ENCODE measurements at places on chromosomes 1 and 21. TPM values are rescaled to one million over a fixed set of nuclear protein-coding genes. Genes with fewer than 3 reads are reported as not detected.

Gene RNF187
- 143 TPM for total RNA-seq

GRCh38 chr1:19138331-19138730 is 71.7 kb downstream of the UBR4 start:
- DNase-seq = no peak

- DNase-seq = no peak
Observed at GRCh38 chr1:59328353-59328752, 31.5 kb downstream of the FGGY start.

Gene FMO3
- 0.13 TPM for total RNA-seq

Gene ZYG11A
- 0.27 TPM for total RNA-seq

DNA sequence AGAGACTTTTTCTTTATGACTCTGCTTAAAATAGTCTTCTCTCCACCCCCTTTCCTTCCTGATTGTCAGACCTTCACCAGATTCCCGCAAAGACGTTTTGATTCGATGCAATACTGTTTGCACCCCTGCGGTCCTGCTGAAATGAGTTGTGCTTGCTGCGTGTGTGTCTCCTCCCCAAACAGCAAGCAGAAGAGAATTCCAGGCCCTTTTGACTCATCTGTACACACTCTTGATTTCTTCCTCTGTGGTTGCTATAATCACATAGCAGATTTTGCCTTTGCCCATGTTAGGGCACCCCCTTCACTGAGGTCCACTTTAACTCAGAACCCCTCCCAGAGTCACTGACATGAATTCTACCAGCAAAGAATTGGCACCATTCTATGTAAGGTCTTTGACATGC is 136.5 kb downstream of the ZZZ3 start:
- peak; percentile 70 for DNase-seq

GRCh38 chr1:73401666-73402065 is 796.3 kb downstream of the LRRIQ3 start:
- no peak for DNase-seq

Gene ESPN
- total RNA-seq = not detected

DNA sequence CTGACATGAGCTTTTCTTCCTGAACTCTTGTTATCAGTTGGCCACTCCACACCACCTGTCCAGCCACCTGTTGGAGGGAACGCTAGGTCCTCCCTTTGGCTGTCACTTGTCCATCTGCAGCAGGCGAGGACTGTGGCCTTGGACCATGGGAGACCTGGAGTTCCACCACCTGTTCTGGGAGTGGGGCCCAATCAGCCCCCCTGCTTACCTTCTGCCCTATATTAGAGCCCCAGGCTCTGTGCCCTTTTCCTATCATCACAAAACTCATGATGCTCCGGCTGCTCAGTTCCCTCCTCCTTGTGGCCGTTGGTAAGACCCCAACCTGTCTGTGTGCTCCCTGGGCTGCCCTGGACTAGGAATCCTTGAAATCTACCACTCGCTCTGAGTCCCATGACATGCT is at the start of gene CELA3A:
Gene CELA3A, plus strand, starts transcription at position 249 of the 400 bp plus-strand sequence. Its CDS starts 18 bp downstream, at position 267.
- no peak for DNase-seq

DNA sequence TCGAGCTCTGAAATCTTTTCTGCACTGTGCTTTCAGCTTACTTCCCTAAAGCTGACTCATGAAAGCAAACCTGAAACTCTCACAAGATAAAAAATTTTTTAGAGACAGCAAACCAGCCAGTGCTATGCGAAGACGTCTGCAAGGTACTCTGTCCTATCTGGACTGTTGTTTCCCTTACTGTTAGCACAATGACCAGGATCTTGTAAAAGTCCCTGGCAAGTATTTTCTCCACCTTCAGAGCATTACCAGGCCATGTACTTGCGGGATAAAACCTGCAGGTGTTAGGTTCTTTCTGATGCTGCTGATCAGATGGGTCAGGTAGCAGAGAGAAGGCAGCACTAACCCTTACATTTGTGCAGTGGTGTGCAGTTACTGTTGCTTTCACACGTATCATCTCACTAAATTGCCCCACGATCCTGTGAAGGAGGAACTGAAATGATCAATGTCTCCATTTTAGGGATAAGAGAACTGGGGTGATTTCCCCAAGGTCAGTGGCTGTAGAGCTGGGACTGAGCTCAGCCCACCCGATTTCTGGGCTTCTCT is 56.6 kb downstream of the PLXNA2 start:
- no peak for DNase-seq

Gene PRDM16
- total RNA-seq = not detected

GRCh38 chr1:160755911-160756848 is 17.1 kb downstream of the SLAMF7 start:
- no peak for DNase-seq

GRCh38 chr1:205344066-205344928 is 12.4 kb downstream of the KLHDC8A start:
- DNase-seq = no peak

- no peak for DNase-seq
Observed at GRCh38 chr1:167644551-167644950, 14.5 kb downstream of the RCSD1 start.

DNA sequence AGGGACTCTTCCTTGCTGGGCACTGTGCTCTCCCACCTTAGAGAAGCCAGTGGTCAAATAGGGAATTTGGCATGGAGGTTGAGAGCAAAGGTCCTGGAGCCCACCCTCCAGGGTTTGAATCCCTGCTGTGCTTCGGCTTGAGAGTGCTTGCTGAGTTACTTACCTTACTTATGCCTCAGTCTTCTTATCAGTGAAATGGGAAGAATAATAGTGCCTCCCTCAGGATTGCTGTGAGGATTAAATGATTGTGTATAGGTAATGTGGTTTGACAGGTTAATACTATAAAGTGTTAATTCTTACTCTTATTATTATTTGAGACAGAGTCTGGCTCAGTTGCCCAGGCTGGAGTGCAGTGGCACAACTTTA is 79.2 kb downstream of the HHAT start:
- no peak for DNase-seq

DNA sequence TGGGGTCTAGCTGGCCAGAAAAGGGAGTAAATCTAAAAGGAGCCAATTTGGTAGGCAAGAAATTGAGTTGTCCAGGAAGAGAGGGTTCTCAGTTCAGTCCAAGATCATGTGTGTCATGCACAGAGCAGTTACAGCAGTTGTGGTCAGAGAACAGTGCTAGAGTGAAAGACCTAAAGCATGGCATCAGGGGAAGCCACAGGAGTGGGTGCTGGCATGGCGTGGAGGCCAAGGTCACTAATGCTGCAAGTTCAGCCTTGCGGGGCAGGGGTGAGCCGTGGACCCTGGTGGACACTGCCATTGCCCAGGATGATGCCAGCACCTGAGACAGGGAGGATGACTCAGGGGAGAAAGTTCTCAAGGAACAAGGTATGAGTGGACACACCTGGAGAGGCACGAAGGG is 16.6 kb upstream of the TMEM125 start:
- no peak for DNase-seq

Gene SIM2
- not detected for total RNA-seq

DNA sequence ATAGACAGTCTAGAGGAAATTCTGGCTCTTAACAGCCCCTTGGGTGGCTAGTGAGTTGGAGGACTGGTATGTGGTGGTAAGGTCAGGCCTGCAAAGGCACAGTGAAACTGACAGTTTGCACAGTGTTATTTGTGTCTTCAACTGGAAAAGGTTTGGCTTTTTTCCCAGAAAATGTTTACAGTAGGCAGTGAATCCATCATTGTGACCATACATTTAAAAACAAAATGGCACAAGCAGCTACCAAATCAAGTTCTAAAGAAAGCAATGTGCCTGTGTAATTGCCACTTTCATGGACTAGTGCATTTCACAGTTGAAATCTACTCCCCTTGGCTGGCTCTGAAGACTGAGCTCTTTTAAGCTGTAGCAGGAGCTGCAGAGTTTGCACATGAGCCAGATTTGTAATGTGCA is 24.8 kb downstream of the ATPAF1 start:
- DNase-seq = peak; percentile 94

GRCh38 chr1:199629624-199630023 is 397.9 kb upstream of the NR5A2 start:
- no peak for DNase-seq

DNA sequence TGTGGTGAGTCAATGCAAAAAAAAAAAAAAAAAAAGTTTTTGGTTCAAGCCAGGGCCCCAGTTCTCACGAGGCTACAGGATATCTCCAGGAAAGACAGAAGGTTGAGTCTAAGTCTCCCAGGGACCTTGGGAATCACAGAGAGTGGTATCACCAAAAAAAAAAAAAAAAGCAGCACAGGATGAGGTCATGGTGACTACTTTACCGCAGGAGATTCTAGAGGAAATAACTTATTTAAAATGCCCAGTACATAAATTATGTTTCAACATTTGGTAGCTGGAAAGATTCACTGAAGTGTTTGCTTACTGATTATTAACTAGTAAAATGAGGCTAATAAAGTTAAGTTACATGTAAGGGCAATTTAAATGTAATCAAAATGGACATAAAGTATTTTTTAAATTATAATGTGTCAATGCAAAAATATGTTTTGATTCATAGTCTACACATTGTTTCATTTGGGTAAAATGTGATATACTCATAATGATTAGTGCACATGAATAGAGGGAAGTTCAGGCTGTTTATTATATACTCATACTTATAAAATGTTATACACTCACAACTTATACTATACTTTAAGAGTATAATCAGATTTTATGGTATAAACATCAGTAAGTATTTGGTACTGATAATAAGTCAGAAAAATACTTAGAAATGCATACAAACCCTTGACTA is 84.1 kb downstream of the PLPPR5 start:
- DNase-seq = peak; percentile 76

GRCh38 chr1:84145068-84145467 is 997 bp downstream of the PRKACB start:
- DNase-seq = no peak

- peak; percentile 3 for DNase-seq
Observed at GRCh38 chr1:81801651-81802456, 1.1 kb downstream of the ADGRL2 start.

- peak; percentile 67 for DNase-seq
Observed at GRCh38 chr1:19704247-19705113, 39.8 kb downstream of the HTR6 start.

DNA sequence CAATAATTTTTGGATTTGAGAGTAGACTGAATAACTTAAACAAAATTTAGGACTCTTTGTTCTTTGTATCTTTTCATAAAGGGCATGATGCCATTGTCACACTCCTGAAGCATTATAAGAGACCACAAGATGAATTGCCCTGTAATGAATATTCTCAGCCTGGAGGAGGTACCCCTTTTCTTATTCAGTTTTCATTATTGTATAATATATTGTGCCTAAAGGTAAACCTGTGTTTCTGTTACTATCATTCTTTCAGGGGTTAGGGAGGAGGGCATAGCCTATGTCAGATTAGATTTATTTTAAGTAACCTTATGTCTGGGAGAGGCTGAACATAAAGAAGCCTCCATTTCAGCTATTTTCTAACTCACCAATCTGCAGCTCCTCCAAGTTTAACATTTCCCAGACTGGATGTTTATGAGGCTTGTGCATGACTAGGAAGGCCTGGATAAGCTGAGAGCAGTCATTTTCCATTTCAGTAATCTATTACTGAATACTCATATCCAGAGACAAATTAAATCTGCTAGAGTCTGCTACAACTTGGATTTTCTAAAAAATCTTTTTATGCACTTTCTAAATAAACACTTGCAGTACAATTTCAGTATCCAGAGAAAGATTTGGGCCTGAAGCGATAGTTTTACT is 132.1 kb downstream of the TNNI3K start:
- no peak for DNase-seq

DNA sequence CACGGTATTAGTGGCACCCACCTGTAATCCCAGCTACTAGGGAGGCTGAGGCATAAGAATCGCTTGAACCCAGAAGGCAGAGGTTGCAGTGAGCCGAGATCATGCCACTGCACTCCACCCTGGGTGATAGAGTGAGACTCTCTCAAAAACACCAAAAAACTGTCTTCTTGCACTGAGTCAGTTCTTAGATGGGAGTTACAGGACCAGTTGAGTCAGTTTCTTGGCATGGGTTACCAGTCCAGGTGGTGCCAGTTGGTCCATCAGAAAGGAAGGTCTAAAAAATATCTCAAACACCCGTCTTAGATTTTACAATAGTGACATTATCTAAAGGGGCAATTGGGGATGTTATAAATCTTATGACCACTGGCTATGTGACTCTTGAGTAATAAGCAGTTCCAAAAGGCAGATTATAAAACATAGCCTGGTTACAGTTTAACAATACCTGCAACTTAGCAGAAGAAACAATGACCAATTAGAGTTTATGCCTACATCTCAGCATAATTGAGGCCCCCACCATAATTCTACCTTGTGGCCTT is 206.9 kb upstream of the FGGY start:
- no peak for DNase-seq

- DNase-seq = no peak
Observed at GRCh38 chr1:82299656-82300055, 498.9 kb downstream of the ADGRL2 start.

Gene REN
- total RNA-seq = 0.15 TPM

DNA sequence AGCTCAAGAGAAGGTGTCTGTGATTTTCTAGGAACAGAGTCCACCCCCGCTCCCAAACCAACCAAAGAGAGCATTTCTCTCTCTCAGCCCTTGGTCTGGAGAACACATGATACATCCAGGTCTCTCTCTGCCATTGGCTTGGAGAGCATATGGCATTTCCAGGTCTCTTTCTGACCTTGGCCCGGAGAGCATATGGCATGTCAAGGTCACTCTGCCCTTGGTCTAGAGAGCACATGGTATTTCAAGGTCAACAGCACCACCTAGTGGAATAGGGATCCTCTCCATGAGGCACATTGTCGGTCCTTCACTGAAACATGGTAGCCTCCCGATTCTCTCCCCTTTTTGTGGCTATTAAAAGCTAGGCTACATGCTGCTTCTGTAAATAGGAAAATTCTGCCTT is 437.7 kb upstream of the OLFM3 start:
- DNase-seq = peak; percentile 16

DNA sequence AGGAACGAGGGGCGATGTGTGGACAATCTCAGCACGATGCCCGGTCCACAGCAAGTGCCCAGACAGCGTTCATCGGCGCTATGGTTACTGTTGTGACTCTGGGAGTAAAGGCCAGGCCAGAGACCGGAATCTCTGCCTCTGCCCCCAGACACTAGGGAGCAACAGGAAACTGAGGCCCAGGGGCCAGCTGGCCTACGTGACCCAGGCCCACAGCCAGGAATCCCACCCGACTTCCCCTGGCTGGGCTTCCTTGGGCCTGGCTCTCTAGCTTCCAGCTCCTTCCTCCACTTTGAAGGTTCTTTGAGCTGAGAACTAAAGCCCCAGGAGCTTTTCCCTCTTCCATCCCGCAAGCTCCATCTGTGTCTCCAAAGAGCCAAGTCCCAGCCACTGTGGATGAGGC is 4.6 kb downstream of the LRP8 start:
- DNase-seq = no peak

DNA sequence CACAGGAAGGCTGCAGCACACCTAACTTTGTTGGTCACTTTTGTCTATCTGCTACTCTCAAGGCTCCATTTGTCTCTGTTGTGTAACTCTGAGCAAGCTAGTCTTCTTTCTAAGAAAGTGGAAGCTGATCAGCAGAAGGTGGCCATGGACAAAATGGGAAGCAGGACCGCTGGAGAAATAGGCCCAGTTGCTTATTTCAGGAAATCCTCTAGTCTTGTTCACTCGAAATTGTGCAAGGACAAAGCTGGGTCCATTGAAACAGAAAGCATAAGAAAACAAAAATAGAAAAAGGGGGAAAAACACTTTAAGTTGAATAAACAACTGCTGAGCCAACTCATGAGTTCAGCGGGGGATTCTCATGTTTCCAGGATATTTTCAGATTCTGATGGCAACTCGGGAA is 150.1 kb downstream of the PBX1 start:
- no peak for DNase-seq

Gene DBT
- total RNA-seq = 13.0 TPM

Gene PDIK1L
- 3.8 TPM for total RNA-seq

Data from HFFc6 (cell line).